ENCODE measurements at places on chromosomes 2 and 18.

- DNase-seq = no peak
Measured at GRCh38 chr18:76495006-76495370, at the start of gene ZNF516. Gene ZNF516 (minus strand): TSS chr18:76495242. CDS start chr18:76443054, 52,188 bp downstream.

DNA sequence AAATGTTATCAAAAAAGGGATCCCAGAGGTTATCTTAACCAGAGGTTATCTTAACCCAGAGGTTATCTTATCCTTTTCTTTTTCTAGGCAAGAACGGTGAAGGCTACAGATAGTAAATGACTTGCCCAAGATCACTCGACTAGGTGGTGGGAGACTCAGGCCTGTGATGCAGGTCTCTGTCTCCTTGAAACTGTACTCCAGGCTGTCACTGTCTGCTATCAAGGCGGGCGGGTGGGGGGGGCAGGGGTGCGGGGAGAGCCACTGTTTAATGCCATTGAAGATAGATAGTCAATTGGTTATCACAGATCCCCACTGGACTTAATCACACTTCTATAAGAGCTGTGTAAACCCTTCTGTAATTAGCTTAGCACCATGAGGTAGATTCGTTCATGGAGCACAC, 315.9 kb upstream of the TCF4 start:
- no peak for DNase-seq

DNA sequence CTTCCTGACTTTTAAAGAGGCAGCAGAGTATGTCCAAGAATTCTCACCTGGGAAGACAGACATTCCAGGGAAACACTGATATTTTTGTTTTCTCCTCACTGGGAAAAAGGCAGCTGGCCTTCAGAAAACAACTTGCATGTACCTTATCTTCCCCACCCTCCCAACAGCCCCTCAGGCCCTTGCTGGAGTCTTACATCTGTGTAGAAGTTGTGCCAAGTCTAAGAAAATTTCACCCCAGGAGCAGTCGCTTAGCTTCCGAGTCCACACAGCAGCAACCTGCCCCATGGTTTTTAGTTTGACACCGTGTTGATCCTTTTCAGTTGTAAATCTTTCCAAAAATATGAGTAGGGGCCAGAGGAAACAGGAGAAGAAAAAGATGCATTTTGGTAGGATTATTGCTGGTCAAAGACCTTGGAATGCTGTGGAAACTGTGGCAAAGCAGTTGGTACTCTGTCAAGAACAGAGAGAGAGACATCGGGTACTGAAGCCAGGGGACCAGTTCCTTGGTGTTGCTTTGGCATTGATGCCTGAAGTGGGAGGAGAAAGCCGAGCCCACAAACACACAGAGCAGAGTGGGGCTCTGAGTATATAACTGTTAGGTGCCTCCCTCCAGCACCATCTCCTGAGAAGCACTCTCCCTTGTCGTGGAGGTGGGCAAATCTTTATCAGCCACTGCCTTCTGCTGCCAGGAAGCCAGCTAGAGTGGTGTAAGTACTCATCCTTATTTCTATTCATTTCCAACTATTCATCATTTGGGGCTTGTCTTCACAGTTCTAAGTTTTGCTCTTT, at the start of gene SLC14A1:
SLC14A1 (plus strand) TSS at position 615 of the 789 bp plus-strand sequence. CDS start 6,140 bp downstream, outside the sequence.
- DNase-seq = peak; percentile 49

DNA sequence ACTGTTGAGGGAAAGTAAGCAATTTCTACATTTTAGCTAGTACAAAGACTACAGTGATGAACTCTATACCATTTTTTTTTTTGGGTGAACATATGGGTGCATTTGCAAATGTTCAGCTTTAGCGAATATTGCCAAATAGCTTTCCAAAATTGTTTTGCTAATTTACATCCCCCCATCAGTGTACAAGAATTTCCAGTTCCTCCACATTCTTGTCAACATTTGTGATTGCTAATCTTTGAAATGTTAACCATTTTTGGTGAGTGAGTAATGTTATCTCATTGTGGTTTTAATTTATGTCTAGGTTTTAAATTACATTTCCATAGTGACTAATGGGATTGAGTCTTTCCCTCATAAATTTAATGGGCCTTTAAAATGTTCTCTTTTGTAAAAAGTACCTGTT, 16.4 kb upstream of the CNRIP1 start:
- no peak for DNase-seq

- DNase-seq = no peak
Measured at GRCh38 chr18:13577091-13577697, 149.2 kb downstream of the FAM210A start.

- no peak for DNase-seq
Measured at GRCh38 chr18:65415098-65415497, 335.7 kb upstream of the CDH7 start.
